ENCODE measurements at places on chromosomes 1 and 21.

GRCh38 chr1:223016890-223017289 lies 126.2 kb downstream of the TLR5 start:
- DNase-seq: no peak

- DNase-seq: no peak
Observed at GRCh38 chr1:109111386-109112055, 2.4 kb upstream of the ELAPOR1 start.

- DNase-seq: no peak
Observed at GRCh38 chr1:112540226-112540794, 31.5 kb downstream of the WNT2B start.

GRCh38 chr1:164780111-164780812 lies 221.3 kb downstream of the PBX1 start:
- DNase-seq: no peak

DNA sequence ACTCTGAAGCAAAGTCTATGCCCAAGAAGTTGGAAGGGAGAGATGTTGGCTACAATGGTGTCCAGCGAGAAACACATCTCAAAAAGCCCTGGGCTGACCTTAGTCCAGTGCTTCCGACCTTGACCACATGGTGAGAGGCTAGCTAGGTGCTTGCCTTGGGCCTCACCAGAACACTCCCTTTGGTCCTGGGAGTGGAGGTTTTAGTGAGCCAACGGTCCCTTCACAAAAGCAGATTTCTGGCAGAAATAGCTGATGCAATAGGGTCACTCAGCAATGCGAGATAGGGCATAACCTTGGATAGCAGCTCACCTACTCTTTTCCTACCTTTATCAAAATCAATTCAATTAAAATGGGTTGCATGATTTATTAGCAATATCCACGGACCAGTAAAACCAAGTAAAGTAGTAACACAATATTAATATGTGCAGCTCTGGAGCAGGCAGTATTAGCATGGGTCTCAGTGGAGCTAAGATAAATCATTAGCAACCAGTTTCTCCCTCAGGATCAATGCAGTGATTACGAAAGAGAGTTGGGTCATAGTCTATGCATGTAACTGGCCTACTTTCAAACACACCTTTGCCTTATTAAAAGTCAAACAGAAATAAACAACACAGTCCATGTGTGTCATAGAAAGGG lies 1.9 kb downstream of the SLC30A10 start:
- no peak for DNase-seq

- no peak for DNase-seq
Observed at GRCh38 chr1:24903955-24904730, 25.9 kb downstream of the RUNX3 start.

DNA sequence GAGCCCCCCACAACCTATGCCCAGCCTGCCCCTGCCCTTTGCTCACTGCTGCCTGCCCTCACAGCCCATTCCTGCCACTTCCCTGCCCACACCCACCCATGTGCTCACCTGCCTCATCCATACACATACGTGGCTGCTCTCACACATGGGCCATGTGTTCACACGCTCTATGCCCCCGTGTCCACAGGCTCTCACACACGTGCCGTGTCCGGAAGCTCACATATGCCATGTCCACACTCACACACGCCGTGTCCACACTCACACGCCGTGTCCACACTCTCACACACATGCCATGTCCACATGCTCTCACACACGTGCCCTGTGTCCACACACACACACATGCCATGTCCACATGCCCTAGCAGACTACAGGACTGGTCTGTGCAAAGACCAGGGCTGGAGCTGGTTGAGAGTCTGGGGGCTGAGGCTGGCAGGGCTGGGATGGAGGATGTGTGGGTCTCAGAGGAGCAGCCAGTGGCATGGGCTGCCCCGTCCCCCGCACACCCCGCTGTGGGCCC lies 583 bp upstream of the RNF223 start:
- DNase-seq: no peak

- DNase-seq: no peak
Observed at GRCh38 chr1:31874942-31875341, 59.1 kb upstream of the SPOCD1 start.

DNA sequence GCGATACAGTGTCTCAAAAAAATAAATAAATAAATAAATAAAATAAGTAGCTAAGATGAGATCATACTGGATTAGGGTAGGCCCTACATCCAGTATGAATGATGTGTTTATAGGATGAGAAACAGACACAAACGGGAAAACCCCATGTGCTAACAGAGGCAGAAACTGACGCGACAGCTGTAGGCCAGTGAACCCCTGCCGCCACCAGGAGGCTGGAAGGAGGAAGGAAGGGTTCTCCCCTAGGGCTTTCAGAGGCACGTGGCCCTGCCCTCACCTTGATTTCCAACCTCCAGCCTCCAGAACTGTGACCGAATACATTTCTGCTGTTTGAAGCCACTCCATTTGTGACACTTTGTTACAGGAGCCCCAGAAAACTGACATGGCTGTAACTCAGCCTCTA lies 38.5 kb downstream of the CHD5 start:
- DNase-seq: no peak

Data from stimulated activated CD4-positive, alpha-beta T cell treated with anti-CD3 and anti-CD28 coated beads, Interleukin-1b, Interleukin-23, amount 100 ng/mL, for 1 hour (primary cell).